Activated T-helper 2 cell treated with anti-CD3 and anti-CD28 coated beads, Interferon-gamma antibody, Interleukin-2, Interleukin-4, amounts not matched to agents 10 μg/mL and 5 μg/mL and 100 μg/mL, durations not matched to agents 14 hours and 24 hours and 36 hours (primary cell): ENCODE measurements at places on chromosomes 3 and 15. TPM values are rescaled to one million over a fixed set of nuclear protein-coding genes. Genes with fewer than 3 reads are reported as not detected.

Gene STX19
- total RNA-seq, result not detected in 2 replicates

Gene FMN1
- total RNA-seq, result 0.02 and 0.69 TPM in 2 replicates

Gene ERICH6
- total RNA-seq, result 0.21 and 0.39 TPM in 2 replicates

Gene KNG1
- not detected in 2 replicates for total RNA-seq

GRCh38 chr3:187777331-187777941 lies 32.2 kb upstream of the BCL6 start:
- DNase-seq, result peak; percentile 45
- peaks cover 15% of the 10 kb centered on the region for H3K36me3 ChIP-seq
- peak overlapping the region; percentile 89 for H3K27ac ChIP-seq
- H3K4me1 ChIP-seq, result peaks cover 47% of the 10 kb centered on the region
- no peaks in the 10 kb centered on the region for H3K27me3 ChIP-seq

DNA sequence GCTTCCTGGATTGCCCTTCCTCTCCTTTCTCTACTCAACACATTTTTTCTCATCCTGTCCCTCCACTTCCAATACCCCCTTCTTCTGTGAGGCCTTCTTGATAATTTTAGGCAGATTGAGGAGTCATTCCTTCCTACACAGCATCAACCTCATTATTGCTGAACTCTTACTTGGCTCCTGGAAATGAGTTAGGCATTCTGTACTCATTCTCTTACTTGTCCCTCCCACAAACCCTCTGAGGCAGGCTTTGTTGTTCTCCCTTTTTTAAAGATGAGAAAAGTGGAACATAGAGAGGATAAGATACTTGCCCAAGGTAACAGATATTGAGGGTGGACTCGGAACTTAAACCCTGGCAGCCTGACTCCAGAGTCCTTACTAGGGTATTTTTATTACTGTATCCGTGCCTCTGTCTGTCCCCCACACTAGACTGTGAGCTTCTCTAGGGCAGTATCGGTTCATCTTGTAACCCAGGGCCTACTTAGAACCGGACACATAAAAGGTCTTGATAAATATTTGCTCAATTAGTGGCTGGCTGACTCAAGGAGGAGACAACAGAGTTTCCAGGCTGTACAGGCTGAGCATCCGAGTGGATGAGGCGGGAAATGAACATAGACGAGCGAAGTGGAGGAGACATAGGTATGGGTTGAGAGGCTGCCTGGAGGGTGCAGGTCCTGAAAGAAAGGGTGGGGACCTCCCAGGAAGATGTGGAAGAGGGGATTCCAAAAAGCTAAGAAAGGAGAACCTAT lies 148.7 kb upstream of the ATP2B2 start:
- H3K27ac ChIP-seq, result no peak overlapping the region
- peaks cover 7% of the 10 kb centered on the region for H3K27me3 ChIP-seq
- no peaks in the 10 kb centered on the region for H3K36me3 ChIP-seq
- H3K4me3 ChIP-seq, result no peak overlapping the region

- peaks cover 77% of the 10 kb centered on the region for H3K36me3 ChIP-seq
- no peak overlapping the region for H3K4me3 ChIP-seq
- peaks cover 27% of the 10 kb centered on the region for H3K4me1 ChIP-seq
Observed at GRCh38 chr15:69443032-69443611, 9.5 kb upstream of the RPLP1 start.

GRCh38 chr3:125055913-125056745 lies at the start of gene HEG1:
Gene HEG1, minus strand, starts transcription at chr3:125055997. Its CDS starts 107 bp downstream, at chr3:125055890.
- H3K27me3 ChIP-seq, result peaks cover 27% of the 10 kb centered on the region
- peak; percentile 75 for DNase-seq
- H3K36me3 ChIP-seq, result peaks cover 18% of the 10 kb centered on the region
- peak within 1 kb of the TSS; percentile 89 for H3K27ac ChIP-seq
- H3K4me3 ChIP-seq, result peak within 1 kb of the TSS; percentile 95

- H3K27me3 ChIP-seq, result peaks cover 17% of the 10 kb centered on the region
- no peaks in the 10 kb centered on the region for H3K36me3 ChIP-seq
- no peaks in the 10 kb centered on the region for H3K4me1 ChIP-seq
- H3K4me3 ChIP-seq, result no peak overlapping the region
- DNase-seq, result no peak
Observed at GRCh38 chr15:71572452-71573053, 237.8 kb upstream of the NR2E3 start.

GRCh38 chr3:69999140-70000027 lies at the start of gene SAMMSON:
Gene SAMMSON, plus strand, starts transcription at chr3:69999733.
- H3K4me1 ChIP-seq, result no peaks in the 10 kb centered on the region
- H3K27me3 ChIP-seq, result no peaks in the 10 kb centered on the region
- no peak within 1 kb of the TSS for H3K4me3 ChIP-seq
- H3K27ac ChIP-seq, result no peak within 1 kb of the TSS

GRCh38 chr3:127170814-127171213 lies 22.1 kb upstream of the PRR23E start:
- no peak overlapping the region for H3K4me3 ChIP-seq
- H3K36me3 ChIP-seq, result no peaks in the 10 kb centered on the region
- no peaks in the 10 kb centered on the region for H3K27me3 ChIP-seq
- no peaks in the 10 kb centered on the region for H3K4me1 ChIP-seq

- peaks cover 4% of the 10 kb centered on the region for H3K4me1 ChIP-seq
- no peak for DNase-seq
- H3K36me3 ChIP-seq, result peaks cover 11% of the 10 kb centered on the region
- no peaks in the 10 kb centered on the region for H3K27me3 ChIP-seq
- H3K4me3 ChIP-seq, result no peak overlapping the region
Observed at GRCh38 chr3:172339892-172340291, 108.4 kb downstream of the GHSR start.

DNA sequence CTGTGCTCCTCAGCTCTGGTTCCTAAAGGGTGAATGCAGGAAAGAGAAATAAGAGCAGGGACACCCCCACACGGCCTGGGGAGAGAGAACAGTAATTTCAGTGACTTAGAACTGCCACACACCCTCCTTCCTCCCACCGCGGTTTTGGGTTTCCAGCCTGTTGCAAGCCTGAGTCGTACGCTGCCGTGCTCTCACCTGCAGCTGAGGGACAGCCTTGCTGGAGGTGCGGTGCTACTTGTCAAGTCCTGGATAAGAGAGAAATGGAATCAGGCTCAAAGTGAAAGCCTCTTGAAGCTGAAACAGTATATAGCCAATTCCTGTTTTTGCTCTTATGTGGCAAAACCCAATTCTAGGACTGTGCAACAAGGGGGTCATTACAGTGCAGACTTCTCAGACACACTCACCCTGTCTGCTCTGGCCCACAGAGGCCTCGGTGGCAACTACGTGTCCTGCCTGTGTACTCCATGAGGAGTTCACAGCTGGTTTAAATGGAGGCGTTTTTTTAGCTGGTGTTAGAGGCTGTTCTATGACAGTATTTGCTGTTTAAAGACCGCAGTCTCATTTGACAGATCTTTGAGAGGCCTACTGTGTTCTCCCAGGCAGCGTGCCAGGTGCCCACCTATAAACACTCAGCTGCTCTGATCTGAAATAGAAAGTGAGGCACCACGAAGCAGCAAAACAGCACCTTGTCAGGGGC lies 42.9 kb downstream of the TBC1D2B start:
- H3K4me1 ChIP-seq, result peaks cover 76% of the 10 kb centered on the region
- peak overlapping the region; percentile 81 for H3K27ac ChIP-seq
- H3K36me3 ChIP-seq, result peaks cover 48% of the 10 kb centered on the region
- H3K4me3 ChIP-seq, result peak overlapping the region; percentile 57
- no peaks in the 10 kb centered on the region for H3K27me3 ChIP-seq
- peak; percentile 70 for DNase-seq

GRCh38 chr3:186457236-186457635 lies 86.9 kb downstream of the CRYGS start:
- H3K27ac ChIP-seq, result no peak overlapping the region
- no peak for DNase-seq
- no peaks in the 10 kb centered on the region for H3K36me3 ChIP-seq

GRCh38 chr15:34644851-34645250 lies 61.4 kb upstream of the GOLGA8B start:
- H3K36me3 ChIP-seq, result no peaks in the 10 kb centered on the region
- peaks cover 3% of the 10 kb centered on the region for H3K4me1 ChIP-seq
- no peak overlapping the region for H3K27ac ChIP-seq
- no peak overlapping the region for H3K4me3 ChIP-seq

GRCh38 chr3:184738982-184739381 lies 27.1 kb upstream of the MAGEF1 start:
- H3K36me3 ChIP-seq, result no peaks in the 10 kb centered on the region
- no peak for DNase-seq
- no peak overlapping the region for H3K4me3 ChIP-seq
- H3K27ac ChIP-seq, result no peak overlapping the region
- H3K27me3 ChIP-seq, result no peaks in the 10 kb centered on the region

- H3K4me1 ChIP-seq, result no peaks in the 10 kb centered on the region
- H3K27ac ChIP-seq, result no peak overlapping the region
- H3K27me3 ChIP-seq, result no peaks in the 10 kb centered on the region
- no peak overlapping the region for H3K4me3 ChIP-seq
Observed at GRCh38 chr3:96264701-96265100, 549.7 kb upstream of the EPHA6 start.
